Activated CD8-positive, alpha-beta memory T cell treated with anti-CD3 and anti-CD28 coated beads for 48 hours (primary cell): ENCODE measurements at places on chromosomes 12 and 14.

DNA sequence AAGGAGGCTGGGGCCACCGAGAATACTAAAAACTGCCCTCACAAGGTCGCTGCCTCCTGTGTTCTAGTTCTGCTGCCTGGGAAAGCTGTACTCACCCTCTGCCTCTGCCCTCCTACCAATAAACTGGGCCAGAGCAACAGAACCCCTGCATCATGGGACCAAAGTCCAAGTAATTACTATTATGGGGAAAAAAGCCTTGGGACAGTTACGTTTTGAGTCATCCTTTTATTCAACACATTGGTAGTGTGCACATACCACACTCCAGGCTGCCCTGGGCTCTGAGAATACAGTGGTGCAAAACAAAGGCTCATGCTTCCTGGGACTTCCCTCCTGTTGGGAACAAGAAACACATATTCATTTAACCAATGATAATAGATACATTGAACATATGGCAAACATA, 49.0 kb downstream of the CACNA1C start:
- DNase-seq, result no peak

GRCh38 chr14:32352631-32353030, 23.5 kb downstream of the AKAP6 start:
- DNase-seq, result no peak

DNA sequence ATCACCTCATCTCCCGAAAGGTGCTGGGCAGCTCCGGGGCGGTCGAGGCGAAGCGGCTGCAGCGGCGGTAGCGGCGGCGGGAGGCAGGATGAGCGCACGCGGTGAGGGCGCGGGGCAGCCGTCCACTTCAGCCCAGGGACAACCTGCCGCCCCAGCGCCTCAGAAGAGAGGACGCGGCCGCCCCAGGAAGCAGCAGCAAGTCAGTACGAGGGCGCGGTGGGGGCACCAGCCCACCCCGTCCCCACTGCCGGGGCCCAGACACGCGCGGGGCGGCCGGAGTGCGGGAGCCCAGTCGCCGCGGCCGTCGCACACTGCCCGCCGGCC, 862 bp downstream of the HMGA2 start:
- no peak for DNase-seq

- no peak for DNase-seq
Measured at GRCh38 chr14:69699748-69700303, 67.1 kb upstream of the SRSF5 start.

DNA sequence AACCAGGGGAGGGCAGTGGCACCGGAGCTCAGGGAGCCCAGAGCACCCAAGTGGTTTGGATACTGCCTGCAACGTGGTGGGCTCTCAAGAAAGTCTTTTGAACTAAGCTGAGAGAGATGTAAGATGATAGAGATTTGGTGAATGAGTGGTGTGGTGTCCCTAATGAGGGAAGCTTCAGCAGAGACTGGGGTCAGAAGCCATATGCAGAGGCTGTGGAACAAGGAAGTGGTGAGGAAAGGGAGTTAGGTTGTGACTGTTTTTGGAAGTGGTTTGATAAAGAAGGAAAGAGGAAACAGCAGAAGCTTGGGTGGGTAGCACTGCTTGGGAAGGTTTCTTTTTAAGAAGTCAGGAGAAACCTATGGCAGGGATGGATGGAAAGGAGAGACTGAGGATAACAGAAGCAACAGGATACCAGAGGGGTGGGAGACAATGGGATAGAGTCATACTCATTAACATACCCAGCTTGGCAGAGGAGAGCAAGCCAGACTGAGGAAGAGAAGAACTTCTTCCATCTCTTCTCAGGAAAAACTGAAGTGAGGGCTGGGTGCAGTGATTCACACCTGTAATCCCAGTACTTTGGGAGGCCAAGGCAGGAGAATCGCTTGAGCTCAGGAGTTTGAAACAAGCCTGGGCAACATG, 24.1 kb downstream of the SLC4A8 start:
- no peak for DNase-seq

DNA sequence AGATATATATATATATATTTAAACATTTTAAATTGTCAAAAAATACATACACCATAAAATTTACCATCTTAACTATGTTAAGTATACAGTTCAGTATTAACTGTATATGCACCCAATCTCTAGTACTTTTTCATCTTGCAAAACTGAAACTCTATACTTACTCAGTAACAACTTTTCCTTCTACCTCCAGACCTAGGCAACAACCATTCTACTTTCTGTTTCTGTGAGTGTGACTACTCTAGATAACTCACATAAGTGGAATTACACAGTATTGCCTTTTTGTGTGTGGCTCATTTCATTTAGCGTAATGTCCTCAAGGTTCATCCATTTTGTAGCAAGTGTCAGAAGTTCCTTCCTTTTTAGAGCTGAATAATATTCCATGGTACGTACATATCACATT, 8.2 kb downstream of the FAM234B start:
- no peak for DNase-seq

- no peak for DNase-seq
Measured at GRCh38 chr12:11431486-11431885, 36.1 kb upstream of the PRB2 start.

- DNase-seq, result no peak
Measured at GRCh38 chr12:11635341-11635740, 14.1 kb upstream of the ETV6 start.

DNA sequence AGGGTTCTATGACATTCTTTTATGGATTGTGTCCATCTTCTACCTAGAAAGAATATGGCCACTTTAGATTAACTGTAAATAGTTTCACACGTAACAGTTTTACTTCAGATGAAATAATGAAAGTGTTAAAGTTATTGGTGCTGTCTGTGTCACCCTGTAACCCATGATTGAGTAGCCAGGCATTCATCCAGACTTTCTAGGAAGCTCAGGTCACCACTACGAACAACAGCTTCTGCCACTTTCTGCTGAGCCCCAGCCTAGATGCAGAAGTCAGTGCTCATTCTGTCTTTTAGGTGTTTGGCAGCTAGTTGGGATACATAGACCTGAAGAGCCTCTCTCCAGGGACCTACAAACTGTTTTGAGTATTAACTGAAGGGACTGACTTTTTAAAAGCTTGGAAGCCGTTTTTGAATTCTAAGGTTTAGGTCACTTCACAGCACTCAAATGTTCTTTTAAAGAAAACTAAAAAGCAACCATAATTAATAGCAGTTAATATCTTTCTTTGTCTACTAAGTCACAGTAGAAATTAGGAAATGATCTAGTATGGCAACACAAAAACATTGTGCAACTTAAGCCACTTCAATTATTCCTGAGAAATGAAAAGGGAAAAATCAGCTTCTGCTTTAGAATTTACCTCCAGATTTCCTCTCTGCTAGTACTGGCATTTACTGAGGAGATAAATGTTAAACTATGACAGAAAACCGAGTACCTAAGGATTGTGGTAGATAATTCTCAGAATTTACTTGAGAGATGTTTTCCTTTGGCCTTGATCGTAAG, 266.9 kb downstream of the CCDC91 start:
- DNase-seq, result no peak

DNA sequence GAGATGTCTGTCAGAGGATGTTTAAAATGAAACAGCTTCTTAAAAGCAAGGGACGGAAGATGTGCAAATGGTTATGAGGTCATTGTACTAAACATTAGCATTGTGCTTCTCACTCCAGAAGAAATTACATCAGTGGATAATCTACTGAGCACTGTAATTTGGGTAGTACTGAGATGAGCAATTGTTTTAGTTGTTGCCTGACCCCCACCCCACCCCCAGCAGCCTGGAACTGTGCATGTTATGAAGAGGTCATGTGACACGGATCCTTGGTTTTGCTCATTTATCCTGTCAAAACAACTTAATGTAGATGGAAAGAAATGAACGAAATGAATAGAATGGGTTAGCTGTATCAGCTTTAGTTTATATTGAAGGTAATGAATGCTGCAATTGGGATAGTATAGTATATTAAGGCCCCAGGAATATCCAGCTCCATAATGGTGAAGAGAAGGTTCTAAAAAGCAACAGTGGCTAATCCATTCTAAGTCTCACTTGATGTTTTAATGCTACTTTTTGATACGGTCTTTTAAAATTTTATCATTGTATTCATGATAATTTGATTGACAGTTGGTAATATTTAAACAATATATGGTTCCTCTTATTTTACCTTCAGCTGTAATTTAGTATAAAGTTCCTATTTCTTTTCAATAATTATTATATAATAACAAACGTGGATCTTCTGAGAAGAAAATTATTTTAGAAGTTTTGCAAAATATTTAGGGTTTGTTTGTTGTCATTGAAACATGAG, 58.5 kb downstream of the WNK1 start:
- DNase-seq, result no peak

- DNase-seq, result no peak
Measured at GRCh38 chr14:97149775-97150174, 352.6 kb downstream of the VRK1 start.

- DNase-seq, result no peak
Measured at GRCh38 chr14:54129850-54130640, 173.4 kb upstream of the BMP4 start.

DNA sequence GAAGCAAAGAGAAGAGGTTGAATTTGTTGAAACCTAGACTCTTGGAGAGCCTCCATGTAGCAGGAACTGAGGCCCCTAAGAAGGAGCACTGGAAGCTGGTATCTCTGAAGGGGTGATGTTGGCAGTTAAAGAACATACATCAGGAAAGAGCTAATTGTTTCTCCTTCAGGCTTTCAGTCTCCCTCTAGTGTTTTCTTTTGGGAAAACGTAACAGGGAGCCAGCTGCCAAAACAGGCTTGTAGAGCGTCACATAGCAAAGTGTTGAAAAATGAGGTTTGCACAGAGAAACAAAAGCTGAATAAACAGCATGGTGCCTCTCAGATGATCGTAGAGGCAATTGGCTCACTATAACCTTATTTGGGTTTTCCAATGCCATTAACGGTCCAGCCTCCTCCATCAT, 46.9 kb upstream of the CAND1 start:
- no peak for DNase-seq

DNA sequence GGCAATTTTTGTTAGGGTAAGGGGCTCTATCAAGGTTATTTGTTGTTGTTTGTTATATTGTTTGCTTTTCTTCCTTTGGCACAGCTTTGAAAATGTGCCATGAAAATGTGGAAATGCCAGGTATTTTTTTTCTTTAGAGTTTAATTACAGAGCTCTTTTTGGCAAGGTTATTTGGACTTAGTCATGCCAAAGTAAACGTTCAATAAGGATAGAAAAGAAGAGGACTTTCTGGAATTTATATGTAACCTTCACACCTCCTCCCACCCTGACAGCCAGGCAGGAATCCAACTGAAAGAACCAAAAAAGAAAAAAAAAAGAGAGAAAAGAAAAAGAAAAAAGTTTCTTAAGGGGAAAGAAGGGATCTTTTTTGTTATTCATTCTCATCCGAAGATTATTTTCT, 217.8 kb downstream of the KITLG start:
- DNase-seq, result no peak

DNA sequence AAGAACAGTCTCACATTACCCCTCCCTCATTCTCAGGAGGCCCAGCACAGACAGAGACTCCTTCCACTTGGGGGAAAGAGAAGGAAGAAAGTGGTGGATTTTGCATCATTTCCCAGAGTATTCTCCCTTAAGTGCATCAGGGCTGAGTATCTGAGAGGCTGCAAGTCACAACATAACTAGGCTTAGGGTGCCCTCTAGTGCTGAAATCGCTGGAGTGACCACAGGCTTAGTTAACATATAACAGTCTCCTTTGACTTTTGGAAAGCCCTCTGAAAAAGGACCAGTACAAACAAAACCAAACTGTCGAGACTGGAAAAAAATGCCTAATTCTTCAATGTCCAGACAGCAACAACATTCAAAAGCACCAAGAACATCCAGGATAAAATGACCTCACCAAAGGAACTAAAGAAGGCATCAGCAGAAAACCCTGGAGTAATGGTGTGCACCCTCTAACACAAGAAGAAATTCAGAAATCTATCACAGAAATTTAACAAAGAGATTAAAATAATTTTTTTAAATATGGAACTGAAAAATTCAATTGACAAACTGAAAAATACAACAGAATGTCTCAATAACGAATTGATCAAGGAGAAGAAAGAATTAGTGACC, 412.3 kb downstream of the RPS29 start:
- DNase-seq, result no peak

GRCh38 chr14:67232066-67232465, 9.2 kb upstream of the PALS1 start:
- no peak for DNase-seq

- DNase-seq, result no peak
Measured at GRCh38 chr12:104877103-104877705, 80.9 kb downstream of the SLC41A2 start.

GRCh38 chr12:66829660-66830325, 150.9 kb upstream of the GRIP1 start:
- DNase-seq, result no peak

DNA sequence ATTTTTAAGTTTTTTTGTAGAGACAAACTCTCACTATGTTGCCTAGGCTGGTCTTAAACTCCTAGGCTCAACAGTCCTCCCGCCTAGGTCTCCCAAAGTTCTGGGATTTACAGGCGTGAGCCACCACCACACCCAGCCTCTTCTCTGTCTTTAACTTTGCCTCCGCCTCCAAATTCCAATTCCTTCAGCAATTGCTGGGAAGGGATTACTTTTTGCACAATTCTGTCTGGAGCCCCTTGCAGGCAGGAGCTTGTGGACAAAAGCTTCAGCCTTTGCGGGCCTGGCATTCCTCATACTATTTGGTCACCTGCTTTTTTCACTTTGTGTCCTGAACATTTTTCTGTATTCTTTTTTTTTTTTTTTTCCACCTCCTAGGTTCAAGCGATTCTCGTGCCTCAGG, 26.0 kb downstream of the SH2B3 start:
- DNase-seq, result no peak

GRCh38 chr14:72499746-72500145, 394.2 kb downstream of the DPF3 start:
- DNase-seq, result no peak

DNA sequence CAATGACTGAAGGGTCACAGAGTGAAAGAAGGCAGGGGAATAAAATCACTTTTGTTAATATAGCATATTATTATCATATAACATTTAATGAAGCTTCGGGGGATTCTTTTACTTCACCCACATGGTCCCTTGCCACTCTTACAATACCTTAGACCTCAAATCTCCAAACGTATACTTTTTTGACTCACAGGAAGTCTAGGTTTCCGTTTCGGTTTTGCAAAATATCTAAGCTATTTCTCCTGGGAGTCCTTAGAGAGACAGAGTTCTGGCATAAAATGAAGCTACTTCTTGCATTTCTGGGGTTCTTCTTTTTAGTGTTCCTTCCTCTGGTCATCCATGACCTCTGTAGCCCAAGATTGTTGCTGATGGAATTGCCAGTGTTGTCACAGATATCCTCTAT, 590.5 kb upstream of the ATP2B1 start:
- no peak for DNase-seq

- DNase-seq, result no peak
Measured at GRCh38 chr14:20791187-20791586, 10.1 kb downstream of the RNASE6 start.

DNA sequence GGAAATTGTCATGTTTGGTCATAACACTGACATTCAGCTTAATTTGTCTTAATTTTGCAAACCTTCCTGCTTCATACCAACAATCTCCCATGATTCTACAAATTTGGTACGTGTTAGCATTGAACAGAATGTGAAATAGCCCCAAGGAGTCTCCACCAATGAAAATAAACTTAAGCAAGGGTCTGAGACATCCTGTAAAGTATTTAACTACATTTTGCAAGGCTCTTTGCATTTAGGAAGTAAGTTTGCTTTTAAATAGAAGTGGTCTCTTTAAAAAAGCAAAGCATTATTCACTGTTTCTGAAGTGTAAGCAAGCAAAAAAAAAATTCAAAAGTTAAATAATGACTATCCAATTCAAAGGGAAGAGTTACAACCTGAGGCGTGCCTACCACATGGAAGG, 79.9 kb downstream of the WASHC3 start:
- DNase-seq, result no peak

- no peak for DNase-seq
Measured at GRCh38 chr14:35231207-35231760, 60.9 kb upstream of the PSMA6 start.
